ENCODE measurements at places on chromosomes 2 and 18.
A peak's percentile ranks its signal among the peaks of the same experiment; 100 is the strongest.

DNA sequence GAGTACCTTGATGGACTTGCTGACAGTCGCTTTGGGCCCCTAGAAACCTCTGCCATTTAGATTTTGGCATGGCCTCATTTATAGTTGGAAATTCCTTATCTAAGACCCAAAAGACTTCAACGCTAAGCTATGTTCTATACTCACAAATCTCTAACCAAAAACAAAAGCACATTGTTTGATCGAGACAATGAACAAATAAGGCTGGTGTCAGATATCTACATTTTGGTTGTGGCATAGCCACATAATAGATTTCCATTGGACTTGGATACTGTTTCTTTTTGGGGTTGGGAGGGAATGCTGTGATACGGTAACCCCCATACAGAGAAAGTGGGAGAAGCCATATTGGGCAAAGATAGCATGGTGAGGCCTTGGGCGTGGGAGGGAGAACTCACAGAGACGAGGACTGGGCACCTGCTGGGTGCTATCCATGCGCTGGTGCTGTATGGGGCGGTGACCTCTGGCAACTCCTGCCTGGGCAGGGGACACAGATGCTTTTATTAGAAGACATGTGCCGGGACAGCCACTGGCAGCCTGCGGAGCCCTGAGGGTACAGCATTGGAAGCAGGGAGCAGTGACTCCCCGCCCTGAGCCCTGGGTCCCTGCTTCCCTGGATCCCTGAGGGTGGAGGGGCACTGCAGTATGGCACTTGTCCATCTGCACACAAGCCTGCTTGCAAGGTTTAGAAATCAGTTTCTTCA lies 97.1 kb downstream of the ASAP2 start:
- no peak for DNase-seq

- DNase-seq: no peak
Measured at GRCh38 chr2:221229099-221229498, 343.0 kb downstream of the EPHA4 start.

DNA sequence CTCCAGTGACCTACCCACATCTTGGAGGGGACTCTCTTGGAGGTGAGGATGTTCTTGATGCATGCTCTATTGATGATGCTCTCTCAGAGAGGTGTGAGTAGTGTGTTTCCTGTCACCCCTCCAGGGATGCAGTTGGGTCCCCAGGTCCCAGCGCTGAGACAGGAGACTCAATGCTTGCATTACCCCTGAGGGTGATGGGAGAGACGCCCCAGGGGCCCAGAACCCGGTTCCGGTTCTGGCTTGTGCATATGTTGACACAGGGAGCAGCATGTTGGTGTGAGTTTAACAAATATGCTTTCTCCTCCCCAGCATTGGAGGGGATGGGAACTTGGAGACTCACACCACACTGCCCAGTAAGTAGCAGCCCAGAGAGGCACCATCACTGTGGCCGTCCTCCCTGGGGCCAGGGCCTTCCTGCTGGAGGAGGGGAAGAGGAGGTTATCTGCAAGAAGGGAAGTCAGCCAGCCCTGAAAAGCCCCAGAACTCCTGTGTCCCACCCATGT lies 124.5 kb downstream of the PLB1 start:
- no peak for DNase-seq

DNA sequence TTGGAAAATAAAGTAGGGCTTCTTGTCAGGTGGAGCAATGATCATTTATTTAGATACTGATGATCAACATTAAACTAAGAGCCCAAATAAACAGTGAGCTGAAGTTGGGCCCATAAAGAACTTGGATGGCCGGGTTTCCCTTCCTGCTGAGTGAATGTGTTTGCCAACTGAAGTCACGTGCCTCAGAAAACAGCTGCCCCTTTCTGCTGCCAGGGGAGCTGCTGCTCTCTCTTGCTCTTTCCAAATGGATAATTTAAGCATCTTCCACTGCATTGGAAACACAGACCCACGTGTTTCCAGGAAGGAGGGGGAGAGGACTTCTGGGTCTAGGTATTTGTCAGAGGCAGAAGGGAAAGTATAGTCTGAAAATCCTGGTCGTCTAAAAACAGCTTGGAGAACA lies 22.9 kb upstream of the NCKAP5 start:
- DNase-seq: no peak

GRCh38 chr18:50663626-50664441 lies 103.9 kb downstream of the MAPK4 start:
- DNase-seq: no peak

DNA sequence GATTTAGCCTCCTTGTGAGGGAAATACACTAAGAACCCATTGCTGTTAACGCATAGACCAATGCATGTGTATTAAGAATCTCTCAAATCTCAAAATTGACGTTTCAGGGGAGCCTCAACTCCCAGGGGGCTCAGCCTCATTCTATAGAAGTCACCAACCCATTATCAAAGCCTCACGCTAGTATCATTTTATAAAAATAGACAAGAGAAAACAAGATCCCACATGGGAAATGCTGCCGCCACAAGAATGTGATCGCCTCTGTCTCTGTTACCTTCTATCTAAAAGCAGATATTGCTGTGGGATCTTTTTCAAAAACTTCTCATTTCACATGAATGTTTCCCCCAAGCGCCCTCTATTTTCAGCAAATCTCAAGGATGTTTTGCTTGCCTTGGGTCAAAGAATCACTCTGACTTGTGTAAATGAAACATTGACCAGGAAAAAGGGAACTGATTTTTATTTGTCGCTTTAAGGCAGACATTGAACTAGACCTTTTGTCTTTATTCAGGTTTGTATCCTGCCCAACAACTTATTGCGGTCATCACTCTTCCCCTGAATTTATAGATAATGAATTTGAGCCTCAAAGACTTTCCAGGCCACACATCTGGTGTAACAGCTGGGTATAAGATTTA lies 679.0 kb upstream of the ID2 start:
- peak; percentile 24 for DNase-seq

GRCh38 chr2:237604960-237605359 lies 14.4 kb upstream of the RAB17 start:
- DNase-seq: no peak

DNA sequence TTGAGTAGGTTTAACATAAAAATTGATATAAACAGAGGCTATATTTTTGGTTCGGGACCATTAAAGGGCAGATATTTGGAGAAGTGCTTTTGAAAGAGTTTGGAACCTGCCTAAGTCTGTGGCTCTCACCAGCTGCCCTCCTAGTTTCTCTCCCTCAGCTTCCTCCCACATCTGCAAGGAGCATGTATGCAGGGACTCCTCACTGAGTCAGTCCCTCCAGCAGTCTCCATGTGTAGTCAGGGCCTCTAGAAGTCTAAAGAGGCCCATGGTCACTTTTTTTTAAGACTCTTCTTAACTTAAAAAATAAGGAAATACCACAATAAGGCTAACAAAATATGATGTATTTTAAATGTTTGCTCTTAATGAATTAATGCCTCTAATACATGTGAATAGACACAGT lies 220.0 kb upstream of the TANK start:
- DNase-seq: no peak

- DNase-seq: no peak
Measured at GRCh38 chr2:10499911-10500521, 51.9 kb upstream of the ODC1 start.

DNA sequence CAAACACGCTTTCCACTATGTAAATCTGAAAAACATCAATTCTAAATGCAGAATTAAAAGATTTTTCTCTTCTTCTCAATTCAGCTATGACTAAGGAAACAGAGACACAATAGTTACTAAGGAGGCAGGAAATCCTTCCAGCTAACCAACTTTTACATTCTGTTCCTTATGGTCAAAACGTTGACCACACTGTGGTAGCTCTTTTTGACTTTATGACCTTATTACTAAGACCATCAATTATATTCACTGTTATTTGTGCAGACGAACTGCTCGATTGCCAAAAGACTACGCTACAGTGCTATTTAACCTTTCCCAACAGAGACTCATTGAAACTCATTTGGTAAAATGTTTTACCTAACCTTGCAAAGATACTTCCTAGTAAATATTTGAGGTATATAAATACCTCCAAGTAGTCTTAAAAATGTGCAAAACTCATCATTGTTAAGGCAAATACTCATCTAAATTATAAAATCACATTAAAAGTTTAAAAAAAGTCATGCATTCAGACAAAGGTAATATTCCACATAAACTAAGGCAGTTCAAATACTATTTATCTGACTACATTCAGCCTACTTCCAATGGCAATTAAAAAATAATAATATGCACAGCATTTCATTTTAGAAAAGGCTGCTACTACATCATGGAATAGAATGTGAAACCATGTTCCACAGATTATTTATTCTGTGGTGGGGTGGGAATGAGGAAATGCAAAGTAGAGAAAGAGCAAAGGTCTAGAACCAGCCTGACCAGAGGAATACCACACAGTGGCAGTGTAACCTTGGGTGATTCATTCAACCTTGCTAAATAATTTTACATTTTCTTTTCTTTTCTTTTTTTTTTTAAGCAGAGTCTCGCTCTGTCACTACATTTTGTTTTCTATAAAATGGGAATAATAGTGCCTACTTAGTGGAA lies 139.9 kb downstream of the THADA start:
- peak; percentile 48 for DNase-seq

- DNase-seq: no peak
Measured at GRCh38 chr2:6820903-6821584, 44.7 kb downstream of the CMPK2 start.

- no peak for DNase-seq
Measured at GRCh38 chr18:65322895-65323294, 427.9 kb upstream of the CDH7 start.

DNA sequence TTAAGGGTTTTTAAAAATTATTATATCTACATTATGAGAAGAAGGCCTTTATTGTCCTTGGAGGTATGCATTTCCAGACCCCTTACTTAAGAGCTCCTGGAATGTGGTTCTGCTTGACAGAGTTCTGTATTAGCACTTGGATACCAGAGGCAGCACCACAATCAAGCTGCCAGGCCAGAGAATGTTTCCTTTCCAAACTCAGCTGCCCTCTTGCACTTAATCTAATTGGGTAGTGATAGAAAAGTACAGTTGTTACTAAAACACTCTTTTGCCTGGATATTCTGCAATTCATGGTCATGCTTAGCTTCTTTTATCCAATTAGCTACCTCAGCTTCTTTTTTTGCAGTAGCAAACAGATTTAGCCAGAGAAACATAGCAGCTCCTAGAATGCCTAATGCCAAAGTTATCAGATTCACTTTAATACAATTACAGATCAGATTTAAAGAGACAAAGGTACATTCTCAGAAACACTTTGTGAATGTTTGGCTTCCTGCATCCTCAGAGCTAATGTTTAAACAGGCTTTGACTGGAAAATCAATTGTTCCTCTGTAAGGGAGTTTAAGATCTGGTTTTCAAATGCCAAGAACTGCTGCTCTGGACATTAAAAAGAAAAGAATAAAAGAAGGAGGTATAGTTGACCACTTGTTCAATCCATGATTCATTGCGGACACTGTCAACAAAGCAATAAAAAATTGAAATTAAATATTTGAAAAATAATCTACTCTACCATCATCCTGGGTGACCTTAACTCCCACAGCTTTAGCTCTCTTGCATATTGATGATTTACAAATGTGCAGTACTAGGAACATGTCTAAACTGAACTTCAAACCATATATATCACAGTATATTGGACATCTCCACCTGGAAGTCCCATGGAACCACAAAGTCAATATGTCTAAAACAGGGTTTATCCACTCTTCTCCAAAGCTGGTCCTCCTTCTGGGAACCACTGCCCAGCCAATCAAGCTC lies 12.8 kb downstream of the NOSTRIN start:
- DNase-seq: no peak

DNA sequence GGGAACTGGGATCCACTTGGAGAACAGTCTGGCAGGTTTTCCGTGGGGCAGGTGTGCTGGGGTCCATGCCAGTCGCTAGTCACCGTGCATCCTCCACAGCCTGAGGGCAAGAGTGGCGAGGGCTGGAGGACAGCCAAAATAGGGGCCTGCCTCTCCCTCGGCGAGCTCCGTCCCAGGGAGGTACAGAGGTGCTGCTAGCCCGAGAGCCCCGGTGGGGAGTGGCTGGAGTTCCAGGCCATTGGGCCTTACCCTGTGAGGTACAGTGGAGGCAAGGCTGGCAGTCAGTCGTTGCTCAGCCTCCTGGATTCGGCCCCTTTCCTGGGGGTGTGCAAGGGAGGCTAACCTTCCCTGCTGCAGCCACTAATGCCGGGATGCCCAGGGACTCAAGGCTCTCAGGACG lies 406.6 kb downstream of the CMPK2 start:
- no peak for DNase-seq

GRCh38 chr2:238108423-238109183 lies 8.5 kb downstream of the ESPNL start:
- peak; percentile 76 for DNase-seq

- DNase-seq: no peak
Measured at GRCh38 chr2:26683583-26683982, 8.9 kb upstream of the KCNK3 start.
